Heart right ventricle (tissue), 16 donors: ENCODE measurements at places on chromosomes 6 and 20. TPM values are rescaled to one million over a fixed set of nuclear protein-coding genes. Genes with fewer than 3 reads are reported as not detected.

LGSN gene
- not detected for polyA plus RNA-seq

FNDC11 gene
- 0.19 TPM for polyA plus RNA-seq

PSMA7 gene
- 567 TPM for polyA plus RNA-seq

MTCH1 gene
- 82.6 TPM for polyA plus RNA-seq

GRCh38 chr6:56757588-56757984 is 114.9 kb upstream of the DST start:
- no peak for DNase-seq
- H3K4me3 ChIP-seq, result no peak overlapping the region
- H3K4me1 ChIP-seq, result peaks cover 59% of the 10 kb centered on the region
- H3K27ac ChIP-seq, result peak overlapping the region; percentile 52
- H3K36me3 ChIP-seq, result no peaks in the 10 kb centered on the region

- no peak overlapping the region for H3K27ac ChIP-seq
- H3K27me3 ChIP-seq, result no peaks in the 10 kb centered on the region
- peaks cover 6% of the 10 kb centered on the region for H3K4me1 ChIP-seq
- no peaks in the 10 kb centered on the region for H3K36me3 ChIP-seq
- no peak overlapping the region for H3K4me3 ChIP-seq
Measured at GRCh38 chr6:18976091-18976490, 588.9 kb downstream of the RNF144B start.

GRCh38 chr6:2876210-2877056 is 26.7 kb downstream of the SERPINB9 start:
- no peak overlapping the region for H3K4me3 ChIP-seq
- H3K4me1 ChIP-seq, result peaks cover 44% of the 10 kb centered on the region
- no peaks in the 10 kb centered on the region for H3K36me3 ChIP-seq
- DNase-seq, result peak; percentile 76
- no peaks in the 10 kb centered on the region for H3K27me3 ChIP-seq

- peaks cover 11% of the 10 kb centered on the region for H3K4me1 ChIP-seq
- peaks cover 30% of the 10 kb centered on the region for H3K36me3 ChIP-seq
- H3K27ac ChIP-seq, result no peak overlapping the region
- H3K4me3 ChIP-seq, result no peak overlapping the region
- H3K27me3 ChIP-seq, result no peaks in the 10 kb centered on the region
Measured at GRCh38 chr6:42257614-42258013, 40.0 kb upstream of the MRPS10 start.

DNA sequence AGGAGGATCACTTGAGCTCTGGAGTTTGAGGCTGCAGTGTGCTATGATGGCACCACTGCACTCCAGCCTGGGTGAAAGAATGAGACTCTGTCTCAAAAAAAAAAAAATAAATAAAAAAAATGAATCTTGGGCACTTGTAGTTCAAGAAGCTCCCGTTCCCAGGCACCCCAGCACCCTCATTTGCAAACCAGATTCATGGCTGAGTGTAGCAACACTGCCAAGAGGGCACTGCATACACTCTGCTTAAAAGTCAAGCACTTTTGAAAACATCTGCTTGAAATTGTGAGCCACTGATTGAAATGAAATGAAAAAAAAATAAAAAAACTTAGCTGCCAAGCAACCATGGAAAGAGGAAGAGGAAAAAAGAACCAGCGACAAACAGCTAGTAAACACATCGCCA is 124.7 kb upstream of the SASH1 start:
- no peak overlapping the region for H3K4me3 ChIP-seq
- DNase-seq, result no peak
- no peaks in the 10 kb centered on the region for H3K36me3 ChIP-seq
- H3K27ac ChIP-seq, result peak overlapping the region; percentile 26

GRCh38 chr6:31465718-31466117 is 32.2 kb upstream of the MICB start:
- H3K36me3 ChIP-seq, result no peaks in the 10 kb centered on the region
- no peaks in the 10 kb centered on the region for H3K27me3 ChIP-seq
- H3K4me1 ChIP-seq, result peaks cover 40% of the 10 kb centered on the region
- no peak overlapping the region for H3K4me3 ChIP-seq
- no peak for DNase-seq
- H3K27ac ChIP-seq, result no peak overlapping the region

DNA sequence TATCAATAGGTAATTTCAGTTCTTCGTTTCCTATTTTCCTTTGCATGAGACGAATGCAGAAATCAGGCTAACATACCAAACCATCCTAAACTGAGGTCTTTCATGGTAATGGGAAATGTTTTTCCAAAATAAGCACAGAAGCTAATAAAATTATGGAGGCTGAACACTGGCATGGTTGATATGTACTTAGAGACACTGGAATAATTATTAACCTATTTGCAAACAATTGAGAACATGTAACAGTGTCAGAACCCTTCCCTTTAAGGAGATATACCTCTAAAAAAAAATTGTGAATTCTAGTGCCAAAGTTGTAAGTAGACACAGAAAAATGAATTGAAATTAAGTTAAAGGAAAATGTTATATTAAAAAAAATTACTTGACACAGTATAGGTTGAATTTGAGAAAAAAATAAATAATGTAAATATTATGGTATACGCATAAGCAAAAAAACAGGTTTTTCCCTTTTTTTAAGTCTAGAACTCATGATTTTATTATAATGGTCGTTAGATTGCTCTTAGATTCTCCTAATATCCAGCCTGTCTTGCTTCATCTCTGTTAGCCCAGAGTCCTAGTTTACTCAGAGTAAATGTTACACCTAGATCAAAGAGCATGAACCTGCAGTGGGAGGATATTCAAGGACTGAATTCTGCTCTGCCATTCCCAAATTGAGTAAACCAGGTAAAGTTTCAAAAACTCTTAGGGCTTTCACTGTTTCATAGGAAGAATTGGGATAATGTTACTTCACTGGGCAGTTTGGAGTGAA is 1.7 kb downstream of the SLC17A2 start:
- H3K27ac ChIP-seq, result no peak overlapping the region
- no peaks in the 10 kb centered on the region for H3K27me3 ChIP-seq

GRCh38 chr6:167576050-167576741 is 250.5 kb upstream of the AFDN start:
- no peak for DNase-seq
- H3K4me3 ChIP-seq, result no peak overlapping the region
- peaks cover 14% of the 10 kb centered on the region for H3K4me1 ChIP-seq
- H3K27me3 ChIP-seq, result no peaks in the 10 kb centered on the region

DNA sequence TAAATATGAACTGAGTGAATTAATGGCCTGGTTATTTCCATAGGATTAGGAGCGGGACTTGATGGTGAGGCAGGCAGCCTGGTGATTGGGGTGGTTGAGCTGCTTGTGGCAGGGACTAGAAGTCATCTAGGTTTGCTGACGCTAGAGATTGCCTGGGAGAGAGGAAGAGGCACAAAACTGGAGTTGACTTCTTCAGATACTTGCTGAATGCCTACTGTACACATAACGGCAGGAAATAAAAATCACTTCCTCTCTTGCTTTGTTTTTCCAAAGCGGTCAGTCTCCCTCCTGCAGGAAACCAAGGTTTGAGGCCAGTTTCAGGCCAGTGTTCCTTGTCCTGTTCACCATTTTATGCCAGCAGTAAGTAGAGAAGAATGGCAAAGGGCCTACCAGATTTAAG is 36.7 kb upstream of the MYLIP start:
- no peak overlapping the region for H3K27ac ChIP-seq
- no peaks in the 10 kb centered on the region for H3K27me3 ChIP-seq
- no peaks in the 10 kb centered on the region for H3K36me3 ChIP-seq
- DNase-seq, result no peak

DNA sequence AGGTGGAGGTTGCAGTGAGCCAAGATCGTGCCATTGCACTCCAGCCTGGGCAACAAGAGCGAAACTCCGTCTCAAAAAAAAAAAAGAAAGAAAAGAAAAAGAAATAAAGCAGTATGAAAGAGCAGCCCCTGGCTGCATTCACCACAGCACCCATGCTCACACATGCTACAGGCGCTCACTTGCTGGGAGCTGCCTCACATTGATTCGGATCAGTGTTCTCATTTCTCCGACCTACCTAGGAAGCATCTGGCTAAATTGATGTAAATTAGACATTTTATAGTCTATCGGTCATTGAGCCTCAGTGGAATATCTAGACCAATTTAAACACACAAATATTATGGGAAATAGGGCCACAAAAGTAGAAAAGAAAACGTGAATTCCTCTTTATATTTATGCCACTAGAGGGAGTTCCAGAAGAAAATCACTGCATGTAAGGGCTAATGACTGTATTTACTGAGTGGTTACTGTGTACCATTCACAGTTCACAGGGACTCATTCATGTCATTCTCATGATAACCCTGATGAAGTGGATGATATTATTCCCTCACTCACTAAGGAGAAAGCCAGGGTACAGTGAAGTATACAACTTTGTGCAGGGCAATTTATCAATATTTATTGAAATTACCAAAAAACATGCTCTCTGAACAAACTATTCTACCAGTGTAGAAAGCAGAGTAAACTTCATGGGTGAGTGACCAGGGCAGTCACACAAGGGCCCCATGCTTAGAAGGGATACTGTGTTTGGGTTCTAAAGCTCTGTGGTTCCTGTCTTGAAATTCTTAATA is 5.3 kb upstream of the MOG start:
- no peaks in the 10 kb centered on the region for H3K27me3 ChIP-seq
- peaks cover 3% of the 10 kb centered on the region for H3K4me1 ChIP-seq
- DNase-seq, result no peak
- no peak overlapping the region for H3K4me3 ChIP-seq
- H3K27ac ChIP-seq, result no peak overlapping the region

GRCh38 chr6:43481591-43482236 is 4.3 kb downstream of the TJAP1 start:
- no peaks in the 10 kb centered on the region for H3K27me3 ChIP-seq
- H3K4me1 ChIP-seq, result peaks cover 57% of the 10 kb centered on the region
- H3K4me3 ChIP-seq, result no peak overlapping the region
- H3K36me3 ChIP-seq, result no peaks in the 10 kb centered on the region

DNA sequence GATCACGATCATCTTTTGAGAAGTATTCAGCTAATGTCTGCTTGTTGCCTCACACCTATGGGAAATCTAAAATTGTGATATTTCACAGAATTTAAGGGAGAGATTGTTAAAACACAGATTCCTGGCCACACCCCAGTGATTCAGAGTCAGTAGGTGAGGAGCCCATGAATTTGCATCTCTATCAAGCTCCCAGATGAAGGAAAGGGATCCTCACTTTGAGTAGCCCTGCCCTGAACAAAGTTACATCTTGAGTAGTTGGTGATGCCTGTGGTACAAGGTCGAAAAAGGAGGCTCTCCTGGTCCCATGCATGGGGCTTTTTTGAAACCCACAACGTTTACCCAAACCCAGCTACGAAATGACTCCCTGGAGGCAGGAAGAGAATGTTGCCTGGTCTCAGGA is 79.5 kb downstream of the PAK5 start:
- no peaks in the 10 kb centered on the region for H3K4me1 ChIP-seq
- H3K36me3 ChIP-seq, result no peaks in the 10 kb centered on the region

GRCh38 chr6:156420172-156420993 is 356.8 kb upstream of the ARID1B start:
- no peak for DNase-seq
- no peaks in the 10 kb centered on the region for H3K27me3 ChIP-seq
- H3K4me1 ChIP-seq, result no peaks in the 10 kb centered on the region
- peak overlapping the region; percentile 53 for H3K27ac ChIP-seq
- no peaks in the 10 kb centered on the region for H3K36me3 ChIP-seq

DNA sequence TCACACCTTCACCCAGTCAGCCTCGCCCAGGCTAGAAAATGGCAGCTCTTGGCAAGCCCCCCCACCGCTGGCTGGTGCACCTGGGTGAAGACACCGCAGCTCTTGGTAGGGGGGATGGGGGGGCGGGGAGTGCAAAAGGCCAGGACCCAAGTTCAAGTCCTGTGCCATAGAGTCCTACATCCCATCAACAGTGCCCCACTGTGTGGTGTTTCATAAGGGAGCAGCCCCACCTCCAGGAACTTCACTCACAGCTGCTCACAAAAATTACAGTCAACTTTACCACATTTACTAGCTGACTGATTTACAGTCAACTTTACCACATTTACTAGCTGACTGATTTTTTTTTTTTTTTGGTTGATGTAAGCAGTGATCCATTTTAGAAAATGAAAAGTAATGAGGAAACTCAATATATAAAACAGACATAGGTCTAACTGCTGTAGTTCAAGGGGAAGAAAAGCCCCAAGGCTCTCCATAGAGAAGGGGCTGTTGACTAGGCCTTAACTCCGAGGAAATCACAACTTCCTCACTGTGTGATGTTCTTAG is 208.9 kb upstream of the SNX9 start:
- no peak for DNase-seq
- H3K4me3 ChIP-seq, result no peak overlapping the region
- no peak overlapping the region for H3K27ac ChIP-seq
- no peaks in the 10 kb centered on the region for H3K36me3 ChIP-seq
